ENCODE measurements at places on chromosomes 6 and 20. TPM values are rescaled to one million over a fixed set of nuclear protein-coding genes. Genes with fewer than 3 reads are reported as not detected.

GRCh38 chr20:39660226-39660625, 698.1 kb downstream of the DHX35 start:
- no peaks in the 10 kb centered on the region for H3K27me3 ChIP-seq
- no peak overlapping the region for H3K4me3 ChIP-seq
- no peak overlapping the region for H3K27ac ChIP-seq
- H3K4me1 ChIP-seq, result peaks cover 5% of the 10 kb centered on the region

GRCh38 chr6:21589352-21590345, 3.9 kb upstream of the SOX4 start:
- no peak overlapping the region for H3K27ac ChIP-seq
- peak overlapping the region; percentile 60 for H3K4me3 ChIP-seq
- DNase-seq, result peak; percentile 84
- H3K36me3 ChIP-seq, result no peaks in the 10 kb centered on the region
- no peaks in the 10 kb centered on the region for H3K27me3 ChIP-seq
- H3K4me1 ChIP-seq, result peaks cover 27% of the 10 kb centered on the region

GRCh38 chr6:89411145-89412070, 665 bp downstream of the RRAGD start:
- H3K36me3 ChIP-seq, result no peaks in the 10 kb centered on the region
- peaks cover 19% of the 10 kb centered on the region for H3K4me1 ChIP-seq
- peaks cover 17% of the 10 kb centered on the region for H3K27me3 ChIP-seq
- no peak overlapping the region for H3K27ac ChIP-seq

- H3K27me3 ChIP-seq, result no peaks in the 10 kb centered on the region
- peaks cover 8% of the 10 kb centered on the region for H3K4me1 ChIP-seq
- H3K36me3 ChIP-seq, result no peaks in the 10 kb centered on the region
- DNase-seq, result peak; percentile 43
Measured at GRCh38 chr6:97669191-97670031, 386.4 kb upstream of the MMS22L start.

GRCh38 chr6:87421576-87421975, 13.8 kb downstream of the CFAP206 start:
- no peaks in the 10 kb centered on the region for H3K27me3 ChIP-seq
- DNase-seq, result no peak
- H3K27ac ChIP-seq, result no peak overlapping the region
- H3K4me3 ChIP-seq, result no peak overlapping the region

GSTA2 gene
- polyA plus RNA-seq, result not detected

SHLD1 gene
- polyA plus RNA-seq, result 17.3 TPM

TRIM26 gene
- polyA plus RNA-seq, result 60.3 TPM
